ENCODE measurements at places on chromosomes 4 and X. TPM values are rescaled to one million over a fixed set of nuclear protein-coding genes. Genes with fewer than 3 reads are reported as not detected.

- no peaks in the 10 kb centered on the region for H3K36me3 ChIP-seq
- peaks cover 45% of the 10 kb centered on the region for H3K27me3 ChIP-seq
- peak; percentile 4 for DNase-seq
- peak overlapping the region; percentile 57 for H3K4me3 ChIP-seq
- no peak overlapping the region for H3K27ac ChIP-seq
These were observed 5.4 kb upstream of the MSX1 start for GRCh38 chr4:4853921-4854648.

DNA sequence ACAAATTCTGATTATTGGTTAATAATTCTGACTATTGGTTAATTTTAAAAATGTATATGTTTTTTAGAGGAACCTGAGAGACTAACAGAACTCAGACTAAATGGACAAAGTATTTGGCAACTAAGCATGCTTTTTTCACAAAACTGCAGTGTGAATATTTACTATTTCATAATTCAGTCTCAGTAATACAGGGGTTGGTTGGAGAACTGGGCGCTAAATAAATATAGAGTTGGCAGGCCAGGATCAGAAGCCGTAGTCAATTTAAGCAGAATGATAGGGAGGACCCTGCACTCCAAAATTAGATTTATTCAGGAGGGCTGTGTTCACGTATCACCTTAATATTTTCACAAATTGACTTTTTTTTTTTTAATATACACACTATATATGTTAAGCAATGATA lies 5.8 kb downstream of the TIGD2 start:
- no peak overlapping the region for H3K27ac ChIP-seq
- no peak overlapping the region for H3K4me3 ChIP-seq
- H3K27me3 ChIP-seq: peaks cover 2% of the 10 kb centered on the region
- peaks cover 5% of the 10 kb centered on the region for H3K36me3 ChIP-seq

DNA sequence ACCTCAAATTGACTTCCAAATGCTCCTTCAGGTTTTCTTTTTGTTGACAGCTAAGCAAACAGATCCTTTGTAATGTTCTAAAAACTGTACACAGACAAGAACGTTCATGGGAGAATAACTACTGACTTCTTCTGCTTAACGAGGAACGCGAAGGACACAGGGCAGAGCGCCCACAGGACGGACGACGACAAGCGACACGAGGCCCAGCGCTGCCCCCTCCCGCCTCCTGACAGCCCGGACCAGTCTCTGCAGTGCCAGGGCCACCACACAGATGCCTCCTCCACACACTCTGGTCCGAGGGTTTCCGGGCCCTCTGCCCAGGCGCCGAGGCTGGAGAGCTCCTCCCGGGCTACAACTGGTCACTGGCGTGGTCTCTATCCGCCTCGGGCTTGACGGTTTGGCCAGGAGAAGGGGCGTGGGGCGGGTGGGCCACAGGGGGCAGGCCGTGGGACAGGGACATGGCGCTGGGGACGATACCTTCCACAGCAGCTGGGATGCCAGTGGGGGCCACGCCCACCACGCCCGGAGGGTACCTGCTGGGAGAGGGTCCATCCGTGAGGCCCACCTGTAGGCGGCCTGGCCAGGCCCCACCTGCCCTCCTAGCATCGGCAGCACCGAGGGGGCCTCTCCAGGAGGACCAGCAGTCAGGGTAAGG lies 36.9 kb downstream of the CTBP1 start:
- H3K4me1 ChIP-seq: peaks cover 10% of the 10 kb centered on the region
- DNase-seq: peak; percentile 14
- peak overlapping the region; percentile 76 for H3K27ac ChIP-seq
- peaks cover 11% of the 10 kb centered on the region for H3K27me3 ChIP-seq
- no peaks in the 10 kb centered on the region for H3K36me3 ChIP-seq

DNA sequence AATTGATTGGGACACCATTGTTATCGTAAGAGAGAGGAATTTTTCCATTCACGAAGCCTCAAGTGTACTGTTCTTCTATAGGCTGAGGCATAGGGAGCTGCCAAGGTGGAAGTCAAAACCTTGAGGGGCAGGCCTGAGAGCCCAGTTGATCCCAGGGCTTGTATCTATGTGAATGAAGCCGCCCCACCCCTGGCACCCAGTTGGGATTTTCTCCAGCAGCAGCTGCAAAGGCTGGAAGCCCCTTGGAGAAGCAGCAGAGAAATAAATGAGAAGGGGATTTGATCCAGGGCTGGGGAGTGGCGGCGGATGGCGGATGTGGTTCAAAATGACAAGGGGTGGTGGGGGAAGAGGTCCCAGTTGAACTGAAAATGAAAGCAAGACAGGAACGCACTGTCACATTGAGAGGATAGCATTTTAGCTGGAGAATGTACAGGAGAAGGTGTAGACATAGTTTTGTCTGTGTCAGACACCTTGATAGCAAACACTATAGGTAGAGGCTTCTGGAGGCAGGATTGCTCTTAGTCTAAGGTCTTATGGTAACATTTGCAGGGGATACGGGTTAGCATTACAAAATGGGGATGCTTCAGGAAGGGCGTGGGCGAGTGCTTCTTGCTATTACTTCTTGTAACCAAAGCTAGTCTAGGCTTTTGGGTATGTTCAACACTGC lies 32.6 kb downstream of the DOCK11 start:
- peaks cover 17% of the 10 kb centered on the region for H3K4me1 ChIP-seq
- DNase-seq: no peak
- H3K27me3 ChIP-seq: peaks cover 2% of the 10 kb centered on the region
- no peak overlapping the region for H3K4me3 ChIP-seq
- H3K27ac ChIP-seq: no peak overlapping the region

- H3K4me3 ChIP-seq: no peak overlapping the region
- H3K27ac ChIP-seq: no peak overlapping the region
- no peaks in the 10 kb centered on the region for H3K36me3 ChIP-seq
- H3K4me1 ChIP-seq: peaks cover 8% of the 10 kb centered on the region
- H3K27me3 ChIP-seq: no peaks in the 10 kb centered on the region
These were observed 62.5 kb downstream of the RGS12 start for GRCh38 chr4:3355266-3355748.

- peaks cover 2% of the 10 kb centered on the region for H3K27me3 ChIP-seq
- H3K4me1 ChIP-seq: no peaks in the 10 kb centered on the region
- no peaks in the 10 kb centered on the region for H3K36me3 ChIP-seq
- no peak overlapping the region for H3K27ac ChIP-seq
- H3K4me3 ChIP-seq: no peak overlapping the region
These were observed 64.3 kb downstream of the MSN start for GRCh38 chrX:65731684-65732289.

DNA sequence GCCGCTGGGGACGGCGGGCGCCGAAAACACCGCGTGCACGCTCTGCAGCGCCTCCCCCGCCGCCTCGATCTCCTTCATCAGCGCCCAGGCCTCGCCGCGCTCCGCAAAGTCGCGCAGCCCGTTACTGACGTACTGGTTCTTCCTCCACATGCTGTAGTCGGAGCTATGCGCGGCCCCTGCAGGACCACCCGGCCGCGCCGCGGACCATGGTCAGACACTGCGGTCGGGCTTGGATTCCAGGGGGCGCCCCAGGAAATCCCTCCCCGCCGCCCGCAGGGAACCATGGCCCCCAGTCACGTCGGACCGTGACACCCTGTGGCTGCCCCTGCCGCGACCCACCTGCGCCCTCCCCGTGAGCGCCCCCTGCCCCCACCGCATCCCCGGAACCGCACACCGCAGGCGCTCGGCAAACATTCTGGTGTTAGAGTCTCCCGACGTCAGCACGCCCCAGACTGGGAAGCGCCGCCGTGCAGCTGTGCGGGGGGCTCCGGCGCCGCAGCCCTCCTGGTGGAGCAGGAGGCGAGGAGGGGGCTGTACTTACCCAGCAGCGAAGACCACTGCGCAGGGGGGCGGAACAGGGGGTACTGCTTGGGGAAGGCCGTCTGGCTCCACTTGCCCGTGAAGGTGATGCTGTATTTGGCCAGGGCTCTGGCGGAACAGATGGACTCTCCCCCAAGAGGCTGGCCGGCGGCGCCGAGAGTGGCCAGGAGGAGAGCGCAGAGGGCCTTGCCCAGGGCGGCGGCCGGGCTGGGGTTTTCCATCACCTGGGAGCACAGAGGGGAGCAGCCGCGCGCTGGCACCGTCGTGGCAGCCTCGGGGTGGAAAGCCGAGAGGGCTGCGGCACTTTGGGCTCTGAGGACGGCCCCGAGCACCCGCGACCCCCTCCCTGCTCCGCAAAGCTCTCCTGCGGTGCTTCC lies 814 bp downstream of the SPON2 start:
- peaks cover 18% of the 10 kb centered on the region for H3K27me3 ChIP-seq
- H3K4me3 ChIP-seq: peak overlapping the region; percentile 92
- peaks cover 7% of the 10 kb centered on the region for H3K36me3 ChIP-seq

DNA sequence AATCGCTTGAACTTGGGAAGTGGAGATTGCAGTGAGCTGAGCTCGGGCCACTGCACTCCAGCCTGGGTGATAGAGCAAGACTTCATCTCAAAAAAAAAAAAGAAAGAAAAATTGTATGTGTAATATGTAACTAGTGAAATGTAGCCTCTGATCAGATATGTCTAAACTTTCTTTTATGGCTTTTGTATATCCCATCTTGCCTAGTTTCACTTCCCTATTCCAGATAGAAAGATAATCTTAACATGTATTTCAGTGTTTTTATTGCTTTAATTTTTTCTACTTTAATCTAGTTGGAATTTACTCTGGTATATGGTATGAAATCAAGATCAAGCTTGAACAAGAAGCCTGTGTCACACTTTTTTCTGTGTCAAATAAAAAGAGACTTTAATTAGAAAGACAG lies 1.9 kb upstream of the ZNF41 start:
- H3K4me3 ChIP-seq: peak overlapping the region; percentile 34
- peaks cover 8% of the 10 kb centered on the region for H3K27me3 ChIP-seq

DNA sequence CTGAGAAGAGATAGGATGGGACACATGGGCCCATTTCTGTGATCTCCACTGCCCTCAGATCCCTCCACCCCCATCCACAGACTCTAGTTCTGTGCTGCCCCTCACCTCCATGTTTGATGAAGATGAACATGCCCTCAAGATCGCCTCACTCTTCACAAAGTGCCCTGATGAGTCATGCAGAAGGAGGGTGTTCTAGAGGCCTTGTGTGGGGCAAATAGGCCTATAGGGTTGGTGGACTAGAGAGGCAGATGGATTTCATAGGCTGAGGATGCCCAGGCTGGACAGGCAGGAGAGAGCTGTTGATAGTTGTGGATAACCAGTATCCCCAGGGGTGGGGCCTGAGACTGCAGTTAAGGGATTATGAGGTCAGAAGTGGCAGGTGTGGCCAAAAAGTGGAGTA lies at the start of gene CXorf65:
Gene CXorf65, minus strand, starts transcription at position 314 of the 400 bp plus-strand sequence. Its CDS starts 184 bp downstream, at position 130.
- peaks cover 27% of the 10 kb centered on the region for H3K4me1 ChIP-seq
- H3K4me3 ChIP-seq: no peak within 1 kb of the TSS
- peaks cover 2% of the 10 kb centered on the region for H3K27me3 ChIP-seq
- H3K27ac ChIP-seq: peak within 1 kb of the TSS; percentile 55
- no peak for DNase-seq

DNA sequence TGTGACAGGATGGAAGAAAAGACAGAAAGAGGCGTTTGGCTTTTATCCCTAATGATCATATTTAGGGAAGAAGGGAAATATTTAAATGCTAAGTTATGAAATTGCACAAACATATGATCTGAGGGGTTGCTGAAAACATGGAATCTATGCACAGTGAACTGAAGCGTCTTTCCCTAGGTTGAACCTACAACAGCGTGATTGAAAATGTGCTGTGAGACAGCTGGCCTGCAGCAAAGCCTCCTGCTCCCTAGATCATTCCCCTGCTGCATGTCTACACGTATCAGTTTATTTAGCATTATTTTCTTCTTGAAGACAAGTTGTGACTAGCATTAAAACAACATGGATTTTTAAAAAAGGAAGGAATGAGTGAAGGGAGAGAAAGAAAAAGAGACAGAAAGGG lies 272.5 kb upstream of the TRAM1L1 start:
- peaks cover 11% of the 10 kb centered on the region for H3K4me1 ChIP-seq
- H3K27ac ChIP-seq: peak overlapping the region; percentile 72
- no peaks in the 10 kb centered on the region for H3K27me3 ChIP-seq
- no peaks in the 10 kb centered on the region for H3K36me3 ChIP-seq

DNA sequence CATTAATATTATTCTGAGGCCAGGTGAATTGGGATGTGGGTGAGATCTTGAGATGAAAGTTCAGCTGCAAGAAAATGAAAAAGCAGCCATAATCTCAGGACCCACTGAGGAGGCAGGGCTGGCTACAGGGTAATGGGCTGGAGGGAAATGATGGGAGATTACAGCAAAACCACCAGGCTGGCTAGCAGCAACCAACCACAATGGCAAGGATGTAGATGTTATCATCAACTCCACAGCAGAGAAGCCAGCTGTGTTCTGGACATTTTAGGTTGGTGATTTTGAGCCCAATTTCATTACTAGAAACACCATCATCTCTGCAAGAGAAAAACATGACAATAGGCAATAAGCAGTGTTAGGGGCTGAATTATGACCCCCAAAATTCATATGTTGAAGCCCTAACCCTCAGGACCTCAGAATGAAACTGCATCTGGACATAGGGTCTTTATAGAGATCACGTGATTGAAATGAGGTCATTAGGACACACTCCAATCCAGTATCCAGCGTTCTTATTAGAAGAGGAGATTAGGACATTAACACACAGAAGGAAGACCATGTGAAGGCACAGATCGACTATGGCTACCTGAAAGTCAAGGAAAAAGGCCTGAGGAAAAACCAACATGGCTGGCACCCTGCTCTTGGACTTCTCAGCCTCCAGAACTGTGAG lies 139.8 kb upstream of the KIT start:
- H3K36me3 ChIP-seq: no peaks in the 10 kb centered on the region
- no peak for DNase-seq
- no peak overlapping the region for H3K27ac ChIP-seq
- H3K4me3 ChIP-seq: no peak overlapping the region

DNA sequence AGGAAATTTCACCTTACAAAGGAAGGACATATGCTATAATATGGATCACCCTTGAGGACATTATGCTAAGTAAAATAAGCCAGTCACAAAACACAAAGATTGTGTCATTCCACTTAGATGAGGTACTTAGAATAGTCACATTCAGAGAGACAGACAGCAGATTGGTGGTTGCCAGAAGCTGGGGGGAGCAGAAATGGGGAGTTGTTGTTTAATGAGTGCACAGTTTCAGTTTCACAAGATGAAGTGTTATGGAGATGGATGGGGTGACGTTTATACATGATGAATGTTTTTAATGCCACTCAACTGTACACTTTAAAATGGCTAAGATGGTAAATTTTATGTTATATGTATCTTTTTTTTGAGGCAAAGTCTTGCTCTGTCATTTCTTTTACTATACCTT lies 14.8 kb upstream of the SPON2 start:
- no peak overlapping the region for H3K27ac ChIP-seq
- no peaks in the 10 kb centered on the region for H3K27me3 ChIP-seq
- DNase-seq: no peak
- H3K4me3 ChIP-seq: no peak overlapping the region
- H3K4me1 ChIP-seq: peaks cover 3% of the 10 kb centered on the region

- peaks cover 2% of the 10 kb centered on the region for H3K27me3 ChIP-seq
- H3K36me3 ChIP-seq: no peaks in the 10 kb centered on the region
- H3K27ac ChIP-seq: no peak overlapping the region
- H3K4me3 ChIP-seq: no peak overlapping the region
- no peaks in the 10 kb centered on the region for H3K4me1 ChIP-seq
These were observed 8.5 kb downstream of the UGT2B7 start for GRCh38 chr4:69104719-69105275.

The HS3ST1 gene
- total RNA-seq: 1.7 TPM

The IL3RA gene
- total RNA-seq: not detected

The KDR gene
- 2.0 TPM for total RNA-seq

The AMELX gene
- total RNA-seq: not detected

The REST gene
- 1.5 TPM for total RNA-seq

The FGFBP2 gene
- total RNA-seq: not detected

The DUX4 gene
- 1.2 TPM for total RNA-seq

The TCP11X1 gene
- total RNA-seq: 0.61 TPM

The PRRG3 gene
- 2.0 TPM for total RNA-seq
